AG08396 (cell line): ENCODE measurements at places on chromosomes 5 and 9.
A peak's percentile ranks its signal among the peaks of the same experiment; 100 is the strongest.

- no peak for DNase-seq
Measured at GRCh38 chr5:136296846-136297245, 68.5 kb downstream of the TRPC7 start.

DNA sequence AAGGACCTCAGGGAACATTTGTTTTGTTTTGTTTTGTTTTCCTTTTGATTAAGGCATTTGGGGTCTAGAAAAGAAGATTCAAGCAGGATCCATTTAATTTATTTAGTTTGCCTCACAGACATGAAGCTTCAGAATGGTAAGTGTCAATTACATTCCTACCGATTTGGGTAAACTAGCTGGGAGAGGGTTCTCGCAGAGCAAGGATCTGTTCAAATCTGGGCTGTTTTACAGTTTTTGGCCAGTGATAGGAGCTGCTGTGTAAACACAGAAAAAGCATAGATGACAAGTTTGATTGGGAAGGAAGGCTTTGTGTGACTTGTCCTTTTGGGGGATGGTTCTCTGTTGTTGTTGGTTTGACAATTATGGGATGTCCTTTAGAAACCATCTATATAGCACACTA lies 470.3 kb upstream of the WWC1 start:
- no peak for DNase-seq

DNA sequence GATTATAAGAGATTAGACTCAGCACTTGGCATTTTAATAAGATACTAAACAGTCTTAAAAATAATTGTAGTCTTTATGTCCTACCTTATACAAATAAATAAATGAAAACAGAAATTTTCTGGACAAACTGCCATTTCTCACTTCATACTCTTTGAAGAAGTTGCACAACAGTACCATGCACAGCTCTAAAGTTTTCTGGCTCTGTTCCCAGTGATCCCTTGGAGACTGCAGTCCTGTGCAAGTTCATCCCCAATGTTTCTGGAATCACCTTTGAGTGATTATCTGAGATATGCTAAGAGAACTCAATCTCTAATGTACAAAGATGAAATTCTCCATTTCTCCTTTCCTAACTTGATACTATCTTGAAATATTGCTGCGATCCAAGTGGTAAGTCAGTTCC lies 330.4 kb upstream of the EDIL3 start:
- no peak for DNase-seq

- no peak for DNase-seq
Measured at GRCh38 chr9:14131356-14132088, 182.4 kb downstream of the NFIB start.

GRCh38 chr5:173693670-173694069 lies 77.2 kb upstream of the BOD1 start:
- DNase-seq = no peak

- no peak for DNase-seq
Measured at GRCh38 chr9:111712369-111712768, 51.0 kb downstream of the GNG10 start.

DNA sequence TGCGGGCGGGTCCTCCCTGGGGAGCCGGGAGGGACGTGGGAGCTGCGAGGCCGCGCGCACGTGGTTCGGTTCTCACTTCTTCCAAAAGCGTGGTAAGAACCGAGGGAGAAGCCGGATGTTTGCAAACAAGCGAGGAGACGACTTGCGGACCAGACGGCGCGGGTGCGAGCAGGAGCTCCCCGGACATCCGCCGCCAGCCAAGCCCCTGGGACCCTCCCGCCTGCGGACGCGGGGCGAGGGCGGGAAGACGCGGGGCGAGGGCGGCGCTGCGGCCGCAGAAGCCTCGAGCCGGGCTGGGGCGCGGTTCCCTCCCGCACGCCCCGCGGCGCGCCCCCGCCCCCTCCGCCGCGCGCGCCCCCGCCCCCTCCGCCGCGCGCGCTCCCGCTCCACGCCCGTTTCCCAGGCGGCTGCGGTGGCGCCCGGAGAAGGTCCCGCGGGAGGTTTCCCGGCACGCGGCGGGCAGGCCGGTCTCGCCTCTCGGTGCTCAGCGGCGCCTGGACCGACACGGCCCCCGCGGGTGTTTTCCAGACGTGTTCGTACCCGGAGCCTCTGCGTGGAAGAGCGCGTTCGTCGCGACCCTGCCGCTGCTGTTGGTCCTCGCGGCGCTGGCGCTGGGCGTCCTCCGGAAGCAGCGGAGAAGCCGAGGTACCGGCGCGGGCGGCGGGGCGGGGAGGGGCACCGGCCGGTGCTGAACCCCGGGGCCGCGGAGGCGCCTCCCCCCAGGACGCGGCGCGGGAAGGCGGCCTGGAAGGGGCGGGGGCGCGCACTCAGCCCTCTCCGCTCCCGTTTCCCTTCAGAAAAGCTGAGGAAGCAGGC lies 12.8 kb downstream of the BTNL9 start:
- peak; percentile 39 for DNase-seq

DNA sequence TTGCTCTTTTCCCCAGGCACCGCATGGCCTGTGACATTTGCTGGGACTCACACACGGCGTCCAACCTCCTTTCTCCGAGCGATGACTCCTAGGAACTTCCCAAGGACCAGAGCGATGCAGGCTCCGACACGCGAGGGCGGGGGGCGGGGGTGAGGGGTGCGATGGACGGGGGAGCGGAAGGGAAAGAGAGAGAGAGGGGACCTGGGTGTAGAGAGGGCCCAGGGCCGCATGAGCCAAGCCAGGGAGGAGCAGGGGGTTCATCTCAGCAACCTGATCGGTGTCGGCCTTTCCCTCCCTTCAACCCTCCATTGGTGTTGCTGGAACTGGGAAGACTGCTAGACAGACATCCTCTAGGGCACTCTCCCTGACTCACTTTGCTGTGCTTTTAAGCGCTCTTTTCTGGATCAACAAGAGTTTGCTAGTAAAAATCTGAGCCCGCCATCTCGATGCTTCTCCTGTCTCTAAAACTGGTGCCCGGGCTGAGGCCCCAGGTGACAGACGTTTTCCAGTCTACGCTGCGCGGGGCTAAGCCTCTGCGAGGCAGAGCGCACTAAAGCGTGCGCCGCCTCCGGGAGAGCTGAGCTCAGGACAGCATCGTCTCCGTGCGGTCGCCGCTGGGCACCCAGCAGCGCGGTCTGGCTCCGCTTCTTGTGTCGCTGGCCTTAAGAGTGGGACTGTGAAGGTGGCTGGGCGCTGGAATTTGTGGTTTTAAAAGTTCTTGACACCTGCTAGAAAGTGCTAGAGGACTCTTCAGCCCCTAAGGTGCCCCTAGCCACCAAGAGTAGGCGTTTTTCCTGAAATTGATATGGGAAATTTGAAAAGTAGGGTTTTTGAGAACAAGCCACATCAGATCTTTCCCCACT lies 1.0 kb upstream of the TSLP start:
- no peak for DNase-seq

GRCh38 chr5:59522201-59522831 lies 371.2 kb downstream of the PDE4D start:
- DNase-seq = no peak

DNA sequence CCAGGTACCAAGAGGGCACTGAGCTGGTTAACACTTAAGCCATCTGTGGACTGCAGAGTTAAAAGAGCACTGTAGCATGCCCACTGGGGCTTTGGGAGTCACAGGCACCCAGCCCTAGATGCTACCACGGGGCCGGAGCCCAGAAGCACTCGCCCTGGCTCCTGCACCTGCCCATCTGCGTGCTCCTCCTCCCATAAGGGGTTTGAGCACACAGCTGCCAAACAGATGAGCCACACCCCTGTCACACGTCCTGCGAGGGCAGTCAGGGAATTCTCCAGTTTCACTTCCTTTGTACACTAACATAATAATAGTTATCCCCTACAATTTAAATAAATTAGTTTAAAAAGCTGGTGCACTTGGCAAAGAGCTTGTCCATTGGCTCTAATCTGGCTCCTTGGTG lies 4.5 kb upstream of the PCA3 start:
- DNase-seq = no peak

DNA sequence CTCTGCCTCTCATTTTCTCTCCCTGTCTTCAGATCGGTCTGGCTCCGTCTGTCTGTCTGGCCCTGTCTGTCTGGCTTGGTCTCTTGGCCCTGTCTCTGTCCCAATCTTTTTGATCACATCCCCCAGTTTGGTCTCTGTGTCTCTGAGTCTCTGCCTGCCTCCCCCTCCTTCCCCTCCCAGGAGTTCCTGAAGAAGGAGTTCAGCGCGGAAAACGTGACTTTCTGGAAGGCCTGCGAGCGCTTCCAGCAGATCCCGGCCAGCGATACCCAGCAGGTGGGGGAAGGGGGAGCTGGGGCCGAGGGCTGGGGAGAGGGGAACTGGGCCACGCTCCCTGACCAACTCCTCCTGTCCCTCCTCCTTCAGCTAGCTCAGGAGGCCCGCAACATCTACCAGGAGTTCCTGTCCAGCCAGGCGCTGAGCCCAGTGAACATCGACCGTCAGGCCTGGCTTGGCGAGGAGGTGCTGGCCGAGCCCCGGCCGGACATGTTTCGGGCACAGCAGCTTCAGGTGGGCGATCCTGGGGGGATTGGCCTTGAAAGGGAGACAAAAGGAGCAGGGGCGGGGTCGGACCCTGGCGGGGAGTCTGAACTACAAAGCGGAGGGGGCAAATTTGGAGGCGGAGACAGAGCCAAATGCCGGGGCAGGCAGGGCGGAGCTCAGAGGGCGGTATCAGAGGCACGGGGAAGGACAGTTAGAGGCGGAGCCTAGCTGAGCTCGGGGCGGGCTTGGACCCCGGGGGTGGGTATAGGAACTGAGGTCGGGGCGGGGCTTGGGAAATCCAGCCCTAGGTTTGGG lies 9.0 kb downstream of the RGS14 start:
- peak; percentile 96 for DNase-seq

GRCh38 chr9:26078706-26079105 lies 400.5 kb upstream of the TUSC1 start:
- DNase-seq = no peak

- no peak for DNase-seq
Measured at GRCh38 chr9:17532461-17532860, 46.4 kb upstream of the SH3GL2 start.

DNA sequence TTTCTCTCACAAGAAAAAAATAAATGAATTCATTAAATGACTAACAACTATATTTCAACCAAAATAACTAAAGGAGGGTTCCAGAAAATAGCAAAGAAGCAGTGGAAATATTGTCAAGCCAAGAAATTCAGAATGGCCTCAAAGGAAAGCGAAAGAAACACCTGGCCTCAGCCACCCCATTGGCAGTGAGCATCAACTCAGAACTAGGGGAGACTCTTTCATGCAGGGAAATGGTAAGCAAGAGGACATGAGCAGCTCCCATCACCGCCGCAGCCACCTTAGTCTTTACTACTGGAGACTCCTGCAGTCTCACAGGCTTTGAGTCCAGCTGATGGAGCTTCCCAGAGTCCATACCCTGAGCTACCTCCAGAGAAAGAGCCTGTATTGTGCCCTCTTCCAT lies 343.9 kb upstream of the GRAMD2B start:
- no peak for DNase-seq

GRCh38 chr5:96408210-96408777 lies 24.8 kb downstream of the PCSK1 start:
- no peak for DNase-seq

- DNase-seq = no peak
Measured at GRCh38 chr5:171979606-171980005, 26.8 kb downstream of the FBXW11 start.

- DNase-seq = no peak
Measured at GRCh38 chr5:81633891-81634290, 117.0 kb downstream of the SSBP2 start.

GRCh38 chr9:70490478-70490877 lies 76.0 kb upstream of the KLF9 start:
- DNase-seq = no peak

DNA sequence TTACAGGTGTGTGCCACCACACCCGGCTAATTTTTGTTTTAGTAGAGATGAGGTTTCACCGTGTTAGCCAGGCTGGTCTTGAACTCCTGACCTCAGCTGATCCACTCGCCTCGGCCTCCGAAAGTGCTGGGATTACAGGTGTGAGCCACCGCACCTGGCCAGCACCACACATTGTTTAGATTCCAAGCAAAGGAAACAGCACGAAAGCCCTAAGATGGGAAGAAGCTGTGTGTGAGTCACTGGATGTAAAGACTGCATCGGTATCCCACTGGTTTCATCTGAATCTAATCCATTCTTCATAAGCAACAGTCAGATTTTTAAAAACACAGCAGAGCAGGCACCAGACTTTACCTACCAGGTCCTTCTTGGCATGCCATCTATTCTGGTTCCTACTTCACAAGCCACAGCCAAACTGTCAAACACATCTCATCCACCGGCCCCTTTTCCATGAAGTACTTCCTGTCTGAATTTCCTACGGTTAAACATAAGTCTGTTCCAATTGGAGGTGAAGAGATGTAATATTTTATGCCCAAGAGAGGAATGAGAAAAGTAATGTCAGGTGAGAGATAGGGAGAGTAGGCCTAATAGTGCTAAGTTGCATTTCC lies 17.4 kb downstream of the UBTD2 start:
- no peak for DNase-seq

DNA sequence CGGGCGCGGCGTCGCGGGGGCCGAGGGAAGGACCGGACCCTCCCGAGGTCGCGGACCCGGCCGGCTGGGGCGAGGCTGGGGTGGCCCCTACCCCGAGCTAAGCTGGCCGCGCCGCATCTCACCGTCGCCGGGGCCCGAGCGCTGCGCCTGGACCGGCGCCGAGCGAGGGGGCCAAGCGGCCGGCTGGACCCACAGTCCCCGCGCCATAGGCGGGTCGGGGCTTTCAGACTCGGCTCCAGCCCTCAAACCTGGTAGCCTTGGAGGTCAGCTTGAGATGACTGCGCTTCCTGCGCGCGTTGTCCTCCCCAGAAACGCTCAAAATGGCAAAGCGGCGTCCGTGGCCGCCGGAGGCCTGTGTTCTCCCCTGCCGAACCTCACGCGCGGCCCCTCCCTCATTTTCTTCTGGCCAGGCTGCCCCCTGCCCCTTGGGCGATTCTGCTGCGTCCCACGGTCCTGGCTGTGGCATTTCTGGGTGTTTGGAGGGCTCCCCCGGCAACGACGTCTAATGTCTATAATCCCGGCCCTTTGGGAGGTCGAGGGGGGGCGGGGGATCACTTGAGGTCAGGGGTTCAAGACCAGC lies 8.7 kb upstream of the GRIN1 start:
- DNase-seq = no peak

GRCh38 chr5:175021841-175022625 lies 297.7 kb downstream of the MSX2 start:
- DNase-seq = no peak

GRCh38 chr9:14945351-14945750 lies 35.1 kb upstream of the FREM1 start:
- no peak for DNase-seq

DNA sequence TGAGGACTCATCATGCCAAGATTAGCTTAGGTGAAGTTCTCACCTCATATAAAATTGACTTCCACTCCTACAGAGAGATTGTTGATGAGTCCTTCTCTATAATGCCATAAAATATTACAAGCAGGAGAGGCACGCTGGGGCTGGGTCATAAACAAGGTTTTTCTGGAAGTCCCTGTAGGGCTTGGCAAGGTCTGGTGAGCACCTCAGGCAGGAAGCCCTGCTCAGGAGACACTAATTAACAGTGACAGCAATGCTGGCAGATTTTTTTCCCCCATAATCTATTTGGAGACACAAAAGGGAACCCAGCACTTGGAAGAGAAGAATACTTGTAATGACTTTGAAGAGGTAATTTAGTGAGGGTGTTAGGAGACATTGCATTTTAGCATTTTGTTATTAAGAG lies 118.7 kb downstream of the DIRAS2 start:
- DNase-seq = no peak

- DNase-seq = no peak
Measured at GRCh38 chr5:137128012-137128411, 371.1 kb downstream of the SPOCK1 start.

GRCh38 chr9:17280350-17281012 lies 145.6 kb downstream of the CNTLN start:
- DNase-seq = peak; percentile 7

- DNase-seq = no peak
Measured at GRCh38 chr9:15010581-15010980, 100.4 kb upstream of the FREM1 start.
